ENCODE measurements at places on chromosomes 5 and 9.

DNA sequence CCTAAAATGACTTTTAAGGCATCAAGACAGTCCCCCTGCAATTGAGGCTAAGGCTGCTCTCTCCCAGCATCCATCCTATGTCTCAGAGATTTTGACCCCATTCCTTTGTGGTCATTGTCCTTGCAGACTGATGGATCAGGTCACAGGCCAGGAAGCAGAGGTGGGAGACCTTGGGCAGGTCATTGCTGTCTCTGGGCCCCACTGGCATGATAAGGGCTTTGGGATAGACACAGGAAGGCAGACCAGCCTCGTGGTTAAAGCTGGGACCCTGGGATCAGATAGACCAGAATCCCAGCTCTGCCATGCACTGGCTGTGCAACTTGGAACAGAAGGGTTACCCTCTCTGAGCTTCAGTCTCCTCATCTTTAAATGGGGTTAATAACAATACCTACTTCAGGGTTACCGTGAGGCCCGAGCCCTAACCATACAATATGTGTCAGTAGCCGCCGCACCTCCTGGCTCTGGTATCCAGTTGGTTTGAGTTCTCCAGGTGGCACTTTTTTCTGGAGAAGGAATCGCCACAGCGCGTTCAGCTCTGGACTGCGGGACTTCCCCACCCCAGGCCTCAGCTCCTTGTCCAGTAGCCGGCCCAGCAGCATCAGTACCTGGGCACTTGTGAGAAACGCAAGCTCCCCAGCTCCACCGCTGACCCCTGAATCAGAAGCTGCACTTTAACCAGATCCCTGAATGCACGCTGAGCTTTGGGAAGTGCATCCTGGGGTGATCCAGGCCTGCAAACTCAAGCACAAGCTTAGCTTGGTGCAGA, 21.4 kb downstream of the LAMC3 start:
- DNase-seq = no peak

DNA sequence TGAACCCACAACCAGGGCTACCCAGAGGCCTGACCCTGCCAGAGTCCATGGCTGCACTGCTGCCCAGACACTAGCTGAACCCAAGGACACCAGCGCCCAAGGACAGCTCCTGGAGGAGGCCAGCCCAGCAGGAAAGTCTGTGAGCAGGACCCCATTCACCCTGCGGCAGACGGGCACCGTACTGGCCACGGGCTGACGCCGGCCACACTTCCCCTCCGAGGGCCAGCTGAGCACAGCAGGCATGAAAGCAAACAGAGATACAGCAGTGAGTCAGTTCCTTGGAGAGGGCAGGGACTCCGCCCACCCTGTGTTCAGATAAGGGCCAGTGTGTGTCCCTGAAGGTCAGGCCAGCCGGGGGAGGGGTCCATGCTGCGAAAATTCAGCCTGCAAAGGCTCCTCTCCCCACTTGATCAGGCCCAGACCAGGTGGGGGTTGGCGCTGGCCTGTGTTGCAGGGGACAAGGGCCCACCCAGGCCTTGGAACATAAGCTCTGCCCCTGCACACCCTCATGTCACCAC, 3.2 kb downstream of the RNF208 start:
- no peak for DNase-seq

DNA sequence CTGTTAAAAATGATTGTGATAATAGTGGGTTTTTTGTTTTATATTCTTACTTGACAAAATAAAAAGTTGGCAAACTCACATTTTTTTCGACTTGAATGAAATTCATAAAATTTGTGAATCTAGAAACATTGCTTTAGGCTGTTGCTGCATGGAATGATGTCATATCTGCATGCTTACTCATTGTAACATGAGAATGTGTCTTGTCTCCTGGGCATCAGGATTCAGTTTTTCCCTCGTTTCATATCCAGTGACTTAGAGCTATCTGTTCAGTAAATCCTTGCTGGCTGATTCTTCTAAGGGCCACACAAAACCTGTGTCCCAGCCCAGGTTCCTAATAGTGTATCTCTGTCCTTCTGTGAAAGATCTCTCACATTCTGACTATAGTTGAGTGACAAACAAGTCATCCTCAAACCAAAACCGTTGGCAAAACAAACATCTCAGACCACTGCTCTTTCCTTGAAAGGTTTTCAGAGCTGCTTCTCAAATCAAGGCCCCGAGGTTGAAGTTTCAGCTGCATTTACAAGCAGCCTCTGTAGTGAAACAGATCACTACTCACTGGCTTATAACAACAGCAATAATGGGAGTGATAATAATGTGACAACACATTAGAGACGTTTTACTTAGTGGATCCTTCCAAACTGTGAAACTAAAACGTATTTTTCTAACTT, 95.0 kb downstream of the NPR3 start:
- DNase-seq = no peak

GRCh38 chr9:77511525-77511924, 136.6 kb downstream of the GNA14 start:
- no peak for DNase-seq

GRCh38 chr5:83249156-83249555, 171.8 kb downstream of the XRCC4 start:
- DNase-seq = no peak

DNA sequence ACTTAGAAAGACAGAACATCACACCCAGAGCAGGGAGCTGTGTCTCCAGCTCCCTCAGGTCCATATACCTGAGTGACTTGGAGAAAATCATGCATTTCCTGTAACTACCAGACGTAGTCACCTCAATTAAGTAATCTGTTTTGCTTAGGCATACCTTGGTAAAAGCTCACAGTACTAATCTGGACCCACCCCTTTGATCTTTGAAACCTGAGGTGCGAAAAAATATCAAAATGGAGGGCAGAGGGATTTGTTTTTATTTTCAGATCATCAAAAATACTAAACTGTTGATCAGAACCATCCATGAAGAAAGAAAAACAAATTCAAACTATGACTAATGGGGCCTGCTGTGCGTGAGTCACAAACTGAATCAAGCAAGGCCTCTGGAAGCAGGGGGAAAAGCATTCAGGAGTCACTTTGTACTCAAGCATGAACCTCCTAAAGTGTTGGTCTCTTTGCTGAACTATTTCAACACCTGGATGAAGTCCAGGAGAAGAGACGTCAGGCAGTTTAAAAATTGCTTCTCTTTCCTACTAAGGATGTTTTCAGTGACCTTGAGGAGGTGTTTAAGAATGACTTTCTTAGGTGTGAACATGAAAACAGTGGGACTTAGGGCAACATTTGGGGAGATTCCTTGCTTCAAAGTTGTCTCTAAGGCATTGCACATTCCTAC, 76.3 kb downstream of the MUSK start:
- DNase-seq = no peak

DNA sequence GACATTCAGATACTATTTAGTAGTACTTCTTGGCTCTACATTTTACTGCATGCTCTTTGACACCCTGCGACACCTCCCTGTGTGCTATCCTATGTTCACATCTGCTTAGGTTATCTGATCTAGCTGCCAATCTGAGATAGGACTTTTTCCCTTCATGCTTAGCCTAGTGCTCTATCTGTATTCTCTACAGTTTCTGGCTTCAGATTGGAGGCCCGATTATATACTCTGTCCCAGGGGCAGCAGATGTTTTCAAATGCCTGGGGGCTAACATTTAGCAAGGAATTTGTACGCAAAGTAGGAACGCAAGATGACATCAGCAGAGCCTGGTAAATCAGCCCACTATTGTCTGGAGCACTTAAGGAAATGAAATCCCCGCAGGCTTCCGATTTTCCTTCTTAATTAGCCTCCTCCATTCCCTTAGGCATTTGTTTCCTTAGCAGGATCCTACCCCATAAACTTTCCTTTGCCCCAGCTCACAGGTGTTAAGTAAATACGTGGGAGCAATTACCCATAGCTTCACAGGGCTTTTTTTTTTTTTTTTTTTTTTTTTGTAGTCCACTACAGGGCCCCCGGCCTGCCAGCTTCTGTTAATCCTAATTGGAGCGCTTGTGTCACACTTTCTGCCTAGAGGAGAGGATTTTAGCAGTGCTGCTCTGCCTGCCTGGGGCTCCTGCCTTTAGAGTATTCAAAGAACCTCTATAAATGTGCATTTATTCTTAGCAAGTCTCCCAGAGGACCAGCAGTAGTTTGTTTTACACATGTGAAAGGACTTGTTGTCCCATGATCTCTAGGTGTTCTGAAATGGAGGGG, 61.1 kb upstream of the LPAR1 start:
- DNase-seq = no peak

GRCh38 chr5:139926797-139927503, 116.1 kb downstream of the NRG2 start:
- no peak for DNase-seq

DNA sequence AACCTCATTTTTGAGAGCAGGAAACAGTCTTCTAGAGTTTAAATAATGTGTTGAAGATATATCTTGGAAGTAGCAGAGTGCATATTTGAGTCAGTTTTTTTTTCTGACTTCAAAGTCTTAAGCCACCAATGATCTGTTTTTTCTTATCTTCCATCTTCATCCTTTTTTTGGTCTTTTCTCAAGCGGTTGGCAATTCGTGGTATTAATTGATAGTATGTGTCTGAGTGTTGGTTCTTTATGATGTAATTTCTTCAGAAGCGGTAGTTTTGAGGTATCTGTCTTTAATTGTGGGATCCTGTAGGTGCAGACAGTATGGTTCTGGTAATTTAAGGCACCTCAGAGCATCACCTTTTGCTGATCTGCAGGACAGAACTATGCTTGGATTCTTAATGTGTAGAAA, 3.9 kb downstream of the CSNK1G3 start:
- no peak for DNase-seq

DNA sequence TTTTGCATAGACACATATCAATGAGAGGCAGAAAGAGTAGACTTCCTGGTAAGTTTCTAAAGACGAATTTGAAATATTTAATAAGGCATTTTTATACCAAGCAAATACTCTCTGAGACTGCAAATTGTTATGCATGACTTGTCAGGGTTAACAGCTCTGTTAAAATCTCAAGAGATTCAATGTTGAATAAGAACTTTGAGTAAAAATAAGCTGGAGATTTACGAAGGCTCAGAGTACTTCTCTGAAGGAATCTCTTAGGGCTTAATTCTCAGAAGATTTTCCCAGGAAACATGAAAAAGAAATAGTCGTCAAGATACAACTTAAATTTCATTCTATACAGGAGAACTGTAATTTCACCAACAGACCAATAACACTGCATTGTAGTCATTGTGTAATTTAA, 259.4 kb downstream of the CDH18 start:
- no peak for DNase-seq

DNA sequence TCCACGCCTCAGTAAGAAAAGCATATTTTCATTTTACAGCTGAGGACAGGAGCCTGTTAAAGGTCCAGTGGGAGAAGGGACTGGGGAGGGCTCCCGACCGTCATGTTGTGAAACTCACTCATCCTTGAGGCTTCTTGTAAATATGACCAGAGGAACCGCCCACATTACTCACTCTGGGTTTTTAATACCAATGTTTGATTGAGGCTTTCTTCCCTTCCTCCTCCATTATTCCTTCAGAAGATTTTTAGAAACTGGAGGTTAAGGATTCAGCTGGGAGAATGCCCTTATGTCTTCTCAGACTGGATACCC, 61.4 kb upstream of the GLRX start:
- no peak for DNase-seq

GRCh38 chr5:170552621-170553115, 48.8 kb downstream of the KCNIP1 start:
- DNase-seq = no peak

DNA sequence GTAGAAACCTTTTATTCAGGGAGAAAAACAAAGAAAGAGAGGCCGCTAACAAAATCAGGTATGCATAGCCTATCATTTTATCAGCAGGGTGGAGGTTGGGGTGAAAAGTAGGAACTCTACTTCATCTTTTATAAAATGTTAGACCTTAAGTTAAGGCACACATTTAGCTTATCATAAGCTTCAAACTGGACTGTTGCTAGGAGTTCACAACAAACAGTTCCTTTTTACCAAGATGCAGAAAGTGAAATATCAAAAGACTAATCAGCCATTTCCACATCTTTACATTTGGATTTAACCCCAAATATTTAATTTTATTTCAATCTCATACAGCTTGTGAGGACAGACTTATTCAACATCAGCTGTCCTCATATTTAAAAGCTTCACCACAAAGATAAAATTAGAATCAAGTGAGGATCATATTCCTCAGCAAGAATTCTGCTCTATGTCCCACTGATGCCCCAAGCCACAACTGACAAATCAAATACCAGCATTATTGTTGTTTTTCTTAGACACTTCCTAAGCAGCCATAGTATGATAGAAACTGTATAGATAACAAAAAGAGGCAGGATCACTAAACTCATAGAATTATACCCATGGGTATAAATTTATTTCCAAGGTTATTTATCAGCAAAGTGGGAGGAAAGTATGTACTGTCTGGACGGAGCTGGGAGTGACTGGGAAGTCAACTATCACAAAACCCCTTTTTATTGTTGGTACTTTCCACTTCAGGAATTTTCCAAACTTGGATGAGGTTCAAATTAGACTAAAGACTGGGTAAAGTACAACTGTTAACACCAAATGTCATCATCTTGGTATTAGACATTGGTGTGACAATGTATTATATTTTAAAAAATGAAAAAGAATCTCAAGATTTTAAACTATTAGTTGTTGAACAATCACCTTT, 29.9 kb upstream of the MYOT start:
- DNase-seq = no peak

DNA sequence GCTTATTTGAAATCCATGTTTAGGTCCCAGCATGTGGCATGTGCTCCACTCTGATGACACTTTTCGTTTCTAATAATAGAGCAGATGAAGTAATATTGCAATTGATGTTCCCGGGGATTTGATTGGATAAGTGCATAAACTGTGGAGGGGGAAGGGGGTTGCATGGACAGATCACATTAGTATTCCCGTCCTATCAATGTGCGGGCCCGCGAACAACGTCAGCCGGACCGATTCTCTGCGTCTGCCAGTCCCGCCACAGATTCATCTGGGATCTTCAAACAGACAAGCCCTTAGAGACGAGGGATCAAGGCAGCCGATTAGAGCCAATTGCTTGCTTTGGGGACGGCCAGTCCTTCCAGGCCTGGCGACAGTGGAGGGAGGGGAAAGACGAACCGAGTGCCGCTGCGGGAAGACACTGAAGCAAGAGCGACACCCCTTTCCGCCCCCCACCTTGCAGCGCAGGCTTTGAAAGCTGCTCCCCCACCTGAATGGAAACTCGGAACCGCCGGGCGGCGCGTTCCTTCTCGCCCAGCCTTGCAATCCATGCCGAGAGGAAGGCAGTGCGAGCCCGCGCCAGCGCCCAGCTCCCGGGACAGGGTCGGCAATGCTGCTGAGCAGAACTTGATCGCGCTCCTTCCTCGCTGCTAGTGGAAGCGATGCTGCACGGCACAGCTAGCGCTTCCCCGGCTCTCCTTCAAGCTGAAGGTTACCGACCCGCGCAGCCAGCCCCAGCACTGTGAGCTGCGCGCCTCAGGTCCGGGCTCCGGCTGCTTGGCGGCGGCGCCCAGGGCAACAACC, at the start of gene RGS7BP:
RGS7BP (plus strand) TSS at position 247 of the 798 bp plus-strand sequence. CDS start 610 bp downstream, outside the sequence.
- DNase-seq = no peak

- DNase-seq = no peak
These were observed 51.6 kb downstream of the ENTREP1 start for GRCh38 chr9:69376651-69377050.

- no peak for DNase-seq
These were observed 2019.9 kb downstream of the MAT2B start for GRCh38 chr5:165525271-165525670.

GRCh38 chr5:90402521-90403255, 6.9 kb downstream of the CETN3 start:
- DNase-seq = no peak

Measured in stimulated activated CD4-positive, alpha-beta T cell treated with anti-CD3 and anti-CD28 coated beads, Interleukin-4, amount 100 ng/mL, for 4 hours (primary cell).